ENCODE measurements at places on chromosomes 1 and 21.

DNA sequence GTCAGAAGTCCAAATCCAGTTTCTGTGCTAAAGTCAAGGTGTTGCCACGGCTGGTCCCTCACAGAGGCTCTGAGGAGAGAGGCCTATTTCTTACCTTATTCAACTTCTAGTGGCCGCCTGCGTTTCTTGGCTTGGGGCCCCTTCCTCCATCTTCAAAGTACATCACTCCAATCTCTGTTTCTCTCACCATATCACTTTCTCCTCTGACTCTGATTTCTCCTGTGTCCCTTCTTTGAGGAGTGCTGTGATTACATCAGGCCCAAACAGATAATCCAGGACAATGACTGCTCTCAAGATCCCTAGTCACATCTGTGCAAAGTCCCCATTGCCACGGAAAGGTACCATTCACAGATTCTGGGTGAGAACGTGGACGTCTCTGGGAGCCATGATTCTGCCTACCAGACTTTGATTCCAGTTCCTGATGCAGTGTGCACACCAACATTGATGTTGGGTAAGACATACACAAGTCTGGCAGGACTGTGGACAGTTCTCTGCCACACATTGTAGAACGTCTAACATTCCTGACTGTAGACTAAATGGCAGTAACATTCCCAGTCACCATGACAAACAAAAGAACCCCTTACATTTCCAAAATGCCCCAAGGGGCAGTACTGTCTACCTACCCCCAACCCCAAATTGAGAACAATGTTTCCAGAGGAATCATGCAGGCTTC, 43.0 kb upstream of the ITPKB start:
- DNase-seq: no peak

DNA sequence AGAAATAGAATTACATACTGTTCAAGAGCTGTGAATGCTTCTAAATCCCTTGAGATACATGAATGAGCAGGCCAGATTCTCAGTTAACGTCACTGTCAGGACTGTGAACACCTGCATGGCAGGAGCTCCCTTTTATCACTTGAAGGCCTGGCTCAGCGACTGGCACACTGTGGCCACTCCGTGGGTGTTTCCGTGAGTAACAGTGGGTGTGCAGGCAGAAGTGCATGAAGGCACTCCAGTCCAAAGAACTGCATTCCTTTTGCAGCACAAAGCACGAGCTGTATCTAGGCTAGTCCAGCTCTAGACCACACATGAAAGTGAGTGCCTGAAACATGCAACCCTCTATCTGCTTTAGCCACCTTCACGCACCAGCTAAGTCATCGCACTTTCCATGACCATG, 9.6 kb upstream of the SIM2 start:
- no peak for DNase-seq

DNA sequence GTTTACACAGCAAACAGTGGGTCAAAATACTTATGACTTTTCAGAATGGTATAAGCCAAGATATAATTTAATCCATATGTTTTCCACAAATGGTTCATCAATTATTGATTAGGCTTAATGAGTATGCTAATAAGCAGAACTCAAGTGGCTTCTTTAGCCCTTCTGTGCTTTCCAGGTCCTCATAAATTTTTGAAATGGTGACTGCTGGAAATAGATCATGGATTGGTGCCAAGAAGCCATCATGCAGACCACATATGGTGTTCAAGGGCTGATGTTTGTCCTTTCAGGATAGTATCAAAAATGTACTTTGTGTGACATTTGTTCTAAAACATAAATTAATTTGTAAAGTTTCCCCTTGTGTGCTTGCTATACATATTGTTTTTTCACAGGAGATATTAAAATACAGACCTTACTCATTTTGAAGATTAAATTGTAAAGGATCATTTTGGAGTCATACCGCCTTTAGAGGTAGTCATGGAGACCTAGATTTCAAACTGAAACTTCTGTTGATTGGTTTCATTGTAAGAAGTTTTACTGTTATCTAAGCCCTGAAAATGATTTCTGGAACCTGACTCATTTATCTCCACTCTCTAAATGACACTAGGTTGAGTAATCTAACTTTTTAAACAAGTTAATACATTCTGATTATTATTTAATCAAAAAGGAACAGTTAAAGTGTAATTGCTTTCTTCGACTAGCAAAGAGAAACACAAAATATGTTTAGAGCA, 507.9 kb downstream of the PLA2G4A start:
- no peak for DNase-seq

GRCh38 chr1:181541947-181542346, 58.6 kb downstream of the CACNA1E start:
- no peak for DNase-seq

GRCh38 chr1:198936371-198937083, 297.7 kb downstream of the PTPRC start:
- DNase-seq: peak; percentile 53

DNA sequence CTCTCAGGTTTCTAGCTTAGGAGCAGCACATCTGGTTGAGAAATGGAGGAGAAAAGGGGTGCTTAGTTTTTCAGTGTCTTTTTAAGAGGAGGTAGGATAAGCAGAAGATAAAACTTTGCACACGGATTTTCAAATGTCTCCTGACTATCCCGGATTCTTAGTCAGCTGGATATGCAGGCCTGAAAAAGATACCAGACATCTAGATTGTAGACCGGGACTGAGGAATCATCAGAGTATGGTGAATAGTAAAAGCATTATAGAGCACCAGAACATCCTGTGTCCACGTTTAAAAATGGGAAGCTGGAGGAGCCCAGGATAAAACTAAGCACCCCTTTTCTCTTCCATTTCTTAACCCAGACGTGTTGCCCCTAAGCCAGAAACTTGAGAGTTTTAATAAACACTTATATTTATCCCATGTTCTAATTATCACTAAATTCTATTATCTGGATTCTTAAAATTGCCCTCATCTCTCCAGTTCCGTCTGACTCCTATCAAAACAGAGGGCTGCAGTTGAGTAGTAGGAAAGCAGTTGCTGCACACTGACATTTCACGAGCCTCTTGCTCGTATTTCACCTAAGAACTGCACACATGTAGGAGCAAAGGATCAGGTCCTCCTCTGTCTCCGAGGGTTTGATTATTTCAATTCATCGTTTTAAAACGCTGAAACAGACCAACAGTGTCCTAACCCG, 609 bp downstream of the PIGK start:
- DNase-seq: no peak

DNA sequence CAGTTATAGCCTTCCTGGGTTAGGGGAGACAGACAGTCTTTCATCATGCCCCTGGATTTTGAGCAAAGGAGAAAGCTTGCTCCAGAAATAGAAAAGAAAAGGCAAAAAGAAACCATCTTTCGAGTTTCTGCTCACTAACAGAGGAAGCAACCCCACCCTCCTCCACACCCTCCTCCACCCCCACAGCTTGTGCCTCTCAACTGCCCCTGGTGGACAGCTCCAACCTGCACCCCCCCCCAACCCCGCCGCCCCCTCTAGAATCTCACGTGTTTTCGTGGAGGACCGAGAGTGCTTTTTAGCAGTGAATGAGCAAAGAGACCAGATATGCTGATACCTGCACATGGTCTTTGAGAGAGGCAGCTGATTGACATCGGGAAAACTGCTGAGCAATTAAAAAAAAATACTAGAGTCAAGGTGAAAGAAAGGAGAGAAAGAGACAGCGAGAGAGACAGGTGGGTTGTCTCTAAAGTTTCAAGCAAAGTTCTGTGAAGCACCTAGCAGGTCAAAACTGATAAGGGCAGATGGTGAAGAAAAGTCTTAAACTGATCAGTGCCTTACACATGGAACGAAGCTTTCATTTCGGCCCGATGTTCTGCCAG, 358.3 kb downstream of the KIF26B start:
- DNase-seq: peak; percentile 49

- no peak for DNase-seq
Measured at GRCh38 chr1:174049514-174049913, 27.4 kb upstream of the RC3H1 start.

GRCh38 chr1:68916221-68916902, 419.5 kb upstream of the DEPDC1 start:
- no peak for DNase-seq

DNA sequence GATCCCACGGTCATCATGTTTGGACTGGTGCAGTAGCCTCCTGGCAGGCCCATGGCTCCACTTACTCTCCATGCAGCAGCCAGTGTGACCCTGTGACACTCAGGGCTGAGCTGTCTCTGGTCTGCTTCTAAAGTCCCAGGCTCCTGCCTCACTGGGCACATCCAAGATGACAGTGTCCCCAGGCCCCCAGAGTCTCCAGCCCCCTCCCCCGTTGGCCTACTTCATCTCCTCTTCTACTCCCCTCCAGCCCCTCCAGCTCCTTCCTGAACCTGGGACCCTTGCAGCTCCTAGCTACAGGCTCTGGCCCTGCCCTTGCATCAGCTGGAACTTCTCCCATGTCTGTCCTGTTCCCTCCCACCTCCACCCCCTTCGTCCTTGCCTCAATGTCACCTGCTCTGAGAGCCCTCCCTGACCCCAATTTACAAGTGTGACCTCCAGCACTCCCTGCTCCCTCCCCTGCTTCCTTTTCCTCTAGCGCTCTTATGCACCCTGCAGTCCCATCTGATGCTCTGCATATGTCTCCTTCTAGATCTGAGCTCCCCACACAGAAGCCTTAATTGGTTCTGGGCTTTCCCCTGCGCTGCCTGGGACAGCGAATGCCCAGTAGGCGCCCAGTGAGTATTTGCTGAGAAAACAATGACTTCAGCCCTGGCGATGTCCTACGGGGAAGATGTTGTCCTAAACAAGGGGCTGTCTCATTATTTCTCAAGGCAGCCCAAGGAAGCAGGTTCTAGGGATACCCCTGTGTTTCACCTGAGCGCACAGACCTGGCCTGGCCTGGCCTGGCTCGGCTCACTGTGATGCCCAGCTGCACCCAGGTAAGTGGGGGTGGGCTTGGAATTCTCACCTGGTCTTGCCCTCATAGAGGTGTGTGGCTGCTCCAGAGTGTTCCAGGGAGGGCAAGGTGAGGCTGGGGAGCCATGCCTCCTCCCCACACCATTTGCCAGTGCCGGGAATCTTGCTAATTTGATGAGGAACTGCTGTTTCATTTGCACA, 600.6 kb downstream of the PTPRU start:
- no peak for DNase-seq

DNA sequence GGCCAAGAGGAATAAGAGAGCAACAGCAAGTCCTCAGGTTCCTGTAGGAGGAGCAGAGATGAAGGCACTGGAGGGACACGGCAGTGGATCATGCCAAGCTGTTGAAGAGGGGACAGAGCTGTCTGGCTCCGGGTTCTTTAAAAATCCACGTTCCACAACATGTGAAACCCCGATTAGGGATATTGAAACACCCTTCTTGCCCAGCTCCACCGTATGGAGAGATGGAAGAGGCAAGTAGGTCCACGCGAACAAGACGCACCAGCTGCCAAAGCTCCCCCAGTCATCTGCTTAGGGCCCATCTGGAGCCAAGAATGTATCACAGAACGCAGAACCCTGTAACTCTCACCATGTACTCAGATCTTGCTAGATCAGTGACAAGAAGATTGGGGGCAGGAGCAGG, 3.9 kb downstream of the C1orf198 start:
- no peak for DNase-seq

GRCh38 chr1:77562596-77563150, 119.8 kb downstream of the ZZZ3 start:
- DNase-seq: no peak

- DNase-seq: no peak
Measured at GRCh38 chr1:172448995-172449584, 5.2 kb upstream of the PIGC start.

- no peak for DNase-seq
Measured at GRCh38 chr1:28885977-28886730, 28.2 kb upstream of the EPB41 start.

DNA sequence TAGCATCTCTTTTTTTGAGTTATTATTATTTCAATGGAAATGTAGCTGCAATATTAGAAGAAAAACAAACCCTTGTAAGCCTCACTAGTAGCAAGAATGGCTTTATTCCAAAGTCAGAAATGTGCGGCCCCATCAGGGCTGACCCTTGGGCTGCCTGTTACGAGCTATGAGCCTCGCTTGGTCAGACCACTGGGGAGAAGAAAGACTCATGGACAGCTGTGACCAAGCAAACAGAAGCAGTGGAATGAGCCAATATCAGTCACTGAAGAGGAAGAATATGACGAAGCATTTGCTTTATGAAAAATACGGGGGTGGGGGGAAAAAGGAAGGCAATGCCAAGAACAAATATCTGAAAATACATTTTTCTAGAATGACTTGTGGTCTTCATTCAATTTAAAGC, 504.5 kb downstream of the LMO4 start:
- peak; percentile 14 for DNase-seq

DNA sequence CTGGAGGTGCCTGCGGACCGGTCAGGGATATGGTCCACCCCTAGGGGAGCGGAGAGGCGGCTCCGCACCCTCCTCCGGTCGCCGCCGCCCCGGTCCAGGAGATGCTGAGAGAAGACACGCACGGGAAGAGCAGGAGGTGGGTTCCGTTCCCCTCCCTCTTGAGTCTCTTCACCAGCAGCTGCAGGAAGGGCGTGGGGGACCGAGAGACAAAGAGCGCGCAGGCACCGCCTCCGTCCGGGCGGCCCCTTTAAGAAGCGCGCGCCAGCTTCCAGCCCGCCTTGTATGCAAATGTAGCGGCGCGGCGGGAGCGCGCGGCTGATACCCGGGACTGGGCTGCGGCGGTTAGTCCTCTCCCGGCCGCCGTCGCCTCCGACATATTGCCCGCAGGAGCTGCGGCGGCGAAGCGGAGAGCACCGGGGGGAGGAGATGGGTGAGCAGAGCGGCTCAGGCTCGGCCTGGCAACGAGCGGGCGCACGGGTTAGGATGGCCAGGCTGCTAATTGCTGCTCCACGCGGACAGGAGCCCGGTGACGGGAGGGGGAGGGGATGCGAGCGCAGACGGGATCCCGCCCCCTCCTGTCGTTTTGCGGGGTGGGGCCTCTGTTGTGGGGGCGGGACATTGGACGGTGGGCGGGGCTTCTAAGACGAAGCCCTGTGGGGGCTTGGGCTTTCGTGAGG, at the start of gene TMEM39B:
Gene TMEM39B, plus strand, starts transcription at position 318 of the 677 bp plus-strand sequence. Its CDS starts 109 bp downstream, at position 427.
- DNase-seq: peak; percentile 97

DNA sequence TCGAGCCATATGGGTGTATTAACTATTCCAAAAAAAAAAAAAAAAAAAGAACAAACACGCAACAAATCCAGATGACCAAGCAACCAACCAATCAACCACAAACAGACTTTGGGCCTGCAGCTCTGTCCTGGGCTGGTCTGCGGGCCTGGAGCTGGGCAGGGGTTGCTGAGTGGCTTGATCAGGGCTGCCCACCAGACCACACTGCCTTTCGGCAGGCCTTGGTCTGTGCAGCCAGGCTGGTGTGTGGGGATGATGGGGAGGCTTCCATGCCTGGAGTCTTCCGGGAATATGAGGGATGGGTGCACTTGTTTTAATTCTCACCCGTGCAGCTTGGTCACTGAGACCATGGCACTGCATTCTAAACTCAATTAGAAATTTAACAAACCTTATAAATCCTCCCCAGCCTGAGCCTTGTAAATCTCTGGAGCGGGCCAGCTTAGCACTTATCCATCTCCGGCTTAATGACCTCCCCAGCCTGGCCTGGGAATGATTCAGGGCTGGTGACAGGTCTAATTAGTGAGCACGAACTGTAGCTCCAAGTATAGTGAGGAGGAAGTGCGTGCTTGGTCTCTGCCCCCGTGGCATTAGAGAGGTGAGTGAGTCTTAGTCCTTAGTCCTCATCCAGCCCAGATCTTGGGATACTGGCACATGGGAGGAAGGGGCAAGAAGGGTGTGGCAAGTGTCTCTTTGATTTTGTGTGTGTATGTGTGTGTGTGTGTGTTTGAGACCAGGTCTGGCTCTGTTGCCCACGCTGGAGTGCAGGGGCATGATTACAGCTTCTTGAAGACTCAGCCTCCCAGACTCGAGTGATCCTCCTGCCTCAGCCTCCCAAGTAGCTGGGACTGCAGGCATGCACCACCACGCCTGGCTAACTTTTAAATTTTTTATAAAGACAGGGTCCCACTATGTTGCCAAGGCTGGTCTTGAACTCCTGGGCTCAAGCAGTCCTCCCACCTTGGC, 74.6 kb upstream of the CSF3R start:
- DNase-seq: no peak

- peak; percentile 50 for DNase-seq
Measured at GRCh38 chr1:184499616-184500015, 112.8 kb downstream of the C1orf21 start.
